ENCODE measurements at places on chromosomes 1 and 21.

DNA sequence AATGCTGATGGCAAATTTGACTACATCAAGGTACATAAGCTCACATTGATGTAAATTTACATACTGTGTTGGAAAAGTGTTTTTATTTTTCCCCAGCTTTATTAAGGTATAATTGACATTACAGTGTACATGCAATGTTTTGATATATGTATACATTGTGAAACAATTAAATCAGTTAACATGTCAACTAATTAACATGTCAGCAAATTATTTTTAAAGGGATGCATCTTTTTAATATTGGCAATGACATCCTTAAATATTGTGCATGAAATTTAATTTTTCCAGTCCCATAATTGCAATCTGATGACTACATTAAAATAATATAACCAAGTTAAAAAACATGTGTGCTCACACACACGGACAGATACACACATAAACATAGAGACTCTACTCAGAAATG, 9.4 kb downstream of the EFCAB7 start:
- no peak for DNase-seq

DNA sequence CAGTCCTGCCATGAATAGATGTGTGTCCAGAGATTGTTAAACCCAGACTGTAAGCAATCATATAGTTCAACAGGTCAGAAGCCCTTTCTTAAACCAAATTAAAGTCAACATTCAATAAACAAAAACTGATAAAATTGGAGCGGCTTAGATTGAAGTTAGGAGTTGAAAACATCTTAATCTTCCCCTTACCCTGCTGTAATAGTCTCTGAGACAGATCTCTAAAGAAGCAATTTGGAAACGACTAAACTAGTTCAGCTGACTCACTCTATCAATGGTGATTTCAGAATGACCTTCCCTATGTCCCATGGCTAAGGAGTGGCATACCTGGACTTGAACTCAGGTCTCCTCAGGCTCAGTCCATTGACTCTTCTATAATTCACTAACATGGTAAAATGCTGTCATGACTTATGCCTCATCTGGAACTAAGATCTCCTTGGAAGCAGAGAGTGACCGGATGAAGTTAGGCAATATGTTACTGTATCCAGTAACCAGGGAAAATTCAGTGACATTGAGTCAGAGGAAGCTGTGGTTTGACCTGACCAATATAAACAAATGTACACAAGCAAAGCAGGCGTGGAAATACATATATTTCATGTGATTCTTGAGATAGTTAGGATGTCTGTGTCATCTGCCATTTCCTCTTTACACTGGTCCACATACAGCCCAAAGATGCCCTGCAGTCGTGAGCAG, 30.1 kb downstream of the SGIP1 start:
- DNase-seq: peak; percentile 17

GRCh38 chr1:214683621-214684020, 80.6 kb downstream of the CENPF start:
- DNase-seq: no peak

- DNase-seq: no peak
These were observed 36.7 kb upstream of the RAP1A start for GRCh38 chr1:111582644-111583618.

- no peak for DNase-seq
These were observed 17.5 kb upstream of the IGFN1 start for GRCh38 chr1:201172999-201173610.

DNA sequence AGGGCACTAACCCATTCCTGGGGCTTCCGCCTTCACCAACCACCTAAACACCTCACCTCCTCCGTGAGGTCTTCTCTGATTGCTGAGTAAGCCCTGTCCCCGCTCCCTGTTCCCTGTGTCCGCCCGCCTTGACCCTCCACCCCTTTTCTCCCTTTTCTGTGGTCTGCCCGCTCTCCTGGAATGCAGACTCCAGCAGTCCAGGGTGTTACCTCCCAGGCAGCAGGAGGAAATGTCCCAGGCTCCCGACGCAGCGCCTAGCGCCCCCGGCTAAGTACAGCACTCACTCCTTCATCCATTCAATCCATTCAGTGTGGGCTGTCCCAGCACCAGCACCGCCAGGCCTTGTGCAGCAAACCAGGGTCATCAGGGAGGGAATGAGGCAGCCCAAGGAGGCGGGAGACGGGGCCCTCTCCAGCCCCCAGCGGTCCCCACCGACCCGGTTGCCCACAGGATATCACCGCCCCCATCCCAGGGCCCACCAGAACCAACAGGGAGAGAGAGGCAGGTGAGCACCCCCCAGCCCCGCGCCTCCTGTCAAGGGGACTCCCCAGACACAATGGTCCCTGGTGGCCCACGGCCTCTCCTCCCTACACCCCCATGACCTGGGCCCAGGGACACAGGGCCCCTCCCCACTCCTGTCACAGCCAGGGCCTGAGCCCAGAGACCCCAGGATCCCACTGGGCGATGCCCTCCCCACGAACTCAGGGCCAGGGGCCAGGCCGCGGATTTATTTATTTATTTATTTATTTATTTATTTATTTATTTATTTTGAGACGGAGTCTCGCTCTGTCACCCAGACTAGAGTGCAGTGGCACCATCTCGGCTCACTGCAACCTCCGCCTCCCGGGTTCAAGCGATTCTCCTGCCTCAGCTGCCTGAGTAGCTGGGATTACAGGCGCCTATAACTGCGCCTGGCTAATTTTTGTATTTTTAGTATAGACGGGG, 10.2 kb downstream of the TNFRSF14 start:
- DNase-seq: no peak

DNA sequence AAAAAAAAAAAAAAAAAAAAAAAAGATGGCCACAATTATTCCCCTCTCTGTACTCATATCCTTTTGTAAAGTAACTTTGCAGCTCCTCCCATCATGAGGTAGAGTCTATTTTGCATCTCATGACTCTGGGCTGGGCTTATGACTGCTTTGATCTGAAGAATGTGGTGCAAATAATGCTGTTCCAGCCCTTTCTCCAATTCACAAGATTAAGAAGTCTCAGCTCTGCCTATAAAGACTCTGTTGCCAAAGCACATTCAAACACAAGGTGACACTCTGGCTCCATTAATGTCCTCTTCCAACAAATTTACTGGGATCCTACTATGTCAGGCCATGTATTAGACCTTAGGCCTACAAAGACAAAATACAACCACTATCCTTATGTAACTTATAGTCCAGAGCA, 64.8 kb upstream of the PTCH2 start:
- no peak for DNase-seq

GRCh38 chr1:165174491-165174890, 182.0 kb downstream of the LMX1A start:
- no peak for DNase-seq

GRCh38 chr1:72284348-72285073, 2.2 kb upstream of the NEGR1 start:
- peak; percentile 76 for DNase-seq
